ENCODE measurements at places on chromosomes 3 and 15.

- no peak for DNase-seq
These were observed 58.1 kb upstream of the SLC25A36 start for GRCh38 chr3:140883428-140884040.

DNA sequence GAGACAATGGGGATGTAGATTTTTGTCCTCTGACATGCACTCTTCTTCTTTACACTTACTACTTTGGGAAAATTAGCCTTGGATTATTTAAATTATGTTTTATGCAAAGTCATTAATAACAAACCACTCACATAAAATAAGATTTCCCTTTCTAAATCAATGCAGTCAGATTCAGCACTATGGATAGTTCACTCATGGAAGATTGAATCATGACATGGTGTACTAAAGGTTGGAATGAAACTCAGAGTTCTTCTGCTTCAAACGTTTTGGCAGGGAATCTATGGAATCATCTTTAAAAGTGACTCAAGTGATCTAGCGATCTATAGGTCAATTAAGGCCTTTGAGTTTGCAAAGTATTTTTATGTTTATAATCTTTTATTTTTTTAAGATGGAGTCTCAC is 154.3 kb downstream of the KCNMB2 start:
- DNase-seq = no peak

- DNase-seq = no peak
These were observed 242.5 kb downstream of the FAM43A start for GRCh38 chr3:194928227-194928626.

GRCh38 chr15:99268431-99268830 is 17.1 kb downstream of the LRRC28 start:
- DNase-seq = no peak

- DNase-seq = peak; percentile 66
These were observed at the start of gene ACVR2B for GRCh38 chr3:38453075-38453912. ACVR2B (plus strand) TSS chr3:38453890; CDS start chr3:38454323, 433 bp downstream.

GRCh38 chr3:107284612-107285011 is 92.6 kb upstream of the CCDC54 start:
- DNase-seq = no peak

DNA sequence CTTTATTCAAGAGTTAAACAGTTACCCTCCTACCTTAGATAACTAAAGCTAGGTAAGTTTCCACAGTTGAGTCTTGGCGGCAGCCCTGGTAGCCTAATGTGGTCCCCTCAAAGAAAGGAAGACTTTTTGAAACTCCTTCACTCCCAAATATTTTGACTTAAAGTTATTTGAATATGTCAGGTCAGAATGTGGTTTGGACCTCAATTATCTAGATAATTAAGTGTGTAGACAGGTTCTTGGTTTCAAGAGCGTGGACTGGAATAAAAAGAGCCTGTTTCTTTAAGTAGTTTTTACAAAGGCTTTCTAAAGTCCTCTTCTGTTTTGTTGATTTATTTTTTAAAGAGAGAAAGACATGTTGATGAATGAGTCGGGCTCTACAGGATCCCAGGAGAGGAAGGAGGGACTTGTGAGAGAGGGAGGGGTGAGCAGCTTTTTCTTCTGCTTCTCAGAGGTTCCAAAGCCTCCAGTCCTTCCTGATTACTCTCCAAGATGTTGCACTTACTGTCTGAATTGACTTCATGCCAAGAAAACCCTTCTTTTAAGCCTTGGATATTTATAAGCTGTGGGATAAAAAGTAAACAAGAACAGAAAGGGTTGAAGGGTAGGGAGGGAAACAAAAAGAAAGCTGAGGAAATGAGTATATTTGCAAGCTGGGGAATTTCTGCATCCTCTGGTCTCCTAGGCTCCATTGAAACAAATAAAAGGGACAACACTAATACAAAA is 457.4 kb downstream of the IGSF11 start:
- DNase-seq = no peak
